Effector memory CD4-positive, alpha-beta T cell (primary cell): ENCODE measurements at places on chromosomes 6 and 20.

DNA sequence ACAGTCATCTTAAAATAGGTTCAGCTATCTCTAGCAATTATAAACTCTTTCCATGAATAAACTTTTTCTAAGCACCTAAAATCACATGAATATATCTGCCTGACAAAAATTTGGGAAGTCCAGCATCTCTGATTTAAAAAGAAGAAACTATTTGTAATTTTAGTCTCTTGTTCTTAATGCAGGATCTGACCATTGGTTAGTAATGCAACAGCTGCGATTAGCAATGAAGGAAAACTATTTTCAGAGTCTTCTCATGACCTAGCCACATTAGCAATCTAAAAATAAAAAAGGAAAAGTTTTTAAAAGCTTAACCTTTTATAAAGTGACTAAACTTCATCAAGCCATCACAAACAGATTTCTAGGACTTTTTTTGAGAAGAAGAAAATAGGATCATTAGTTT, 97.5 kb downstream of the PTPRK start:
- no peak for DNase-seq

DNA sequence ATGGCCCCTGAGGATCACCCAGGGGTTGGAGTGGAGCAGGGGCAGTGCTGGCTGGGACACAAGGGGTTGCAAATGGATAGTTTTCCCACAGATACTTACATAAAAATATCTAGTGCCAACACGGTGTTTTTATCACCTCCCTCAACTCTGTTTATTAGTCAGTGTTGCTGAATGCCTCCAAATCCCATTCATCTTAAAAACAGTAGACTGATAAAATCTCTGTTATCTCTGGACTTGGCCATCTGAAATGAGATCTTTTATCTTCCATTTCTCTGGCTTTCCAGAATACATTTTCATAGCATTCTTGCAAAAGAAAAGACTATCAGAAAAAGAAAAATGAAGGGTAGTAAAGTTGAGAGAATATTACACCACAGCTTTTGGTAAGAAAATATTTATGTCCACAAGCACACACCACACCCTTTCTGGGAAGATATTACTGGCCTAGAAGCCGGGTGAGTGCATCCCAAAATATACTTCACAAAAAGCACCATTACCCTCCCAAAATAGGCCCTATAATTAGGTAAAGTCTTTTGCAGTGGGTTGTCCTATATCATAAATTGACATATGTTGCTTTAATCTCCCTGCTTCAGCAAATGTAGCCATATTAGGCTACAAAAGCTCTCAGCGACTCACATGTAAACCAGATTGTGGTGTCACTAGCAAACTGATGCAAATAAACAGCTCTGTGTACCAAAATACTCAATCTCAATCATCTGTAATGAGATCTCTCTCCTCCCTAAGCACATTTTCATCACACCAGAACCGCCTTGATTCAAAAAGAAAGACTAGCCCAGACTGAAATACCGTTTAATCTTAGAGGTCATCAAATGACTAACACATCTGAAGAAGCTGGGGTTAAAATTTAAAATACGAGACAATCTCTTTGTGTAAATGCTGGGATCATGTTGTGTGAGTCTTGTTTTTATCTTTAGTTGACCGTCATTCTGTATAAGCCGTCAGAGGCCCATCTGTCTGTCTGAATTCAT, 96.7 kb downstream of the FYN start:
- no peak for DNase-seq

DNA sequence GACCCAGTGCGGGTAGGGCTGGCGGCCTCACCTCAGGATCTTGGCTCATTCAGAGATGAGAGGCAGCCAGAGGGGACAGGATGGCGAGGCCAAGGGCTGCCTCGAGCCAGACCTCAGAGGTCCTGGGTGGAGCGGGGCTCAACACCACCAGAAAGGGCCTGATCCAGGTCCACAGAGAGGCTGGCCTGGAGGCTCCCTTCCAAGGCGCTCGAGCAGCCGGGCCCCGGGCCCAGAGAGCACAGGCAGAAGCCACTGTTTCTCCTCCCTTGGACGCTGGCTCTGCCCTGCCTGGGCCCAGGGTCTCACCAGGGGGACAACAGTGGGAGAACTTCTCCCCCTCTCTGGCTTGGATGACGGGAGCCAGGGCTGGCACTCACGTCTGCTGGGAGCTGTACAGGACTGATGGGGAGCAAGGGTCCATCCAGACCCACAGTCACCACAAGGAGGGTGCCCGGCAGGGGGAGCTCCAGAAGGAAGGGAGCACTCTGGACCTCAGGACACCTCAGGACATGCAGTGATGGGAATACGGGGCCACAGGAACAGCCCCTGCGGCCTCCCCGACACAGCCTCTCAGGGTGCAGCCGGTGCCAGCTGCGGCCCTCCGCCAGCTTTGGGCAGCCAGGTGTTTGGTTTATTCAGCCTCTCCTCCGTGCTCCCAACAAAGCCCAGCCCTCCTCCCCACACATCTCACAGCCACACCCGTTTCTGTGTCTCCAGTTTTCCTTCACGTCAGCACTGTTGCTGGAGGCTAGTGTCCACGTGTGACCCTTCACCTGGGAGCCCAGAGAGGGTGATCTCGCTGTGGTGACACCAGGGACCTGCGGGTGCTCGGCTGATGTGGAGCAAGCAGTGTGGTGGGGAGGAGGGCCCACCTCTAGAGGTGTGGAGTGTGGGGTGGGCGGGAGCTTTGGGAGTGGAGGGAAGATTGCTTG, 8.7 kb downstream of the RPS21 start:
- DNase-seq, result no peak

- no peak for DNase-seq
These were observed 51.3 kb downstream of the KCNQ2 start for GRCh38 chr20:63421094-63421692.

DNA sequence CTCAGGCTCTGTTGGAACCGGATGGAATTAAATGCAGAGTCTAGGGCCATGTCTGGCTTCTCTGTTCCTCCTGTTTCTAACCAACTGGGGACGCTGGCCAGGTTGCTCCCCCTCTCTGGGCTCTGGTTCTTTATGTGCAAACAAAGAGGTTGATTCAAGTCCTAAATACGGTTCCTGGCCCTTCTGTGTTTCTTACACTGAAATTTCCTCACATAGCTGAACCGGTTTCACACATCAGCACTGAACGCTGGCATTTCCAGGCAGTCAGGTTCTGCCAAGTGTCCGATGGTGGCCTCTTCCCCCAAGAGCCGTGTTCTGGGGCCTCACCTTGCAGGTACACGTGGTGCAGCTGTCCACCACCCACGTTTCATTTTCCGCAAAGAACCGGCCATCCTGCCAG, 13.5 kb downstream of the THBS2 start:
- DNase-seq, result no peak

GRCh38 chr20:23585449-23585807, 17.1 kb upstream of the CST9L start:
- DNase-seq, result no peak

DNA sequence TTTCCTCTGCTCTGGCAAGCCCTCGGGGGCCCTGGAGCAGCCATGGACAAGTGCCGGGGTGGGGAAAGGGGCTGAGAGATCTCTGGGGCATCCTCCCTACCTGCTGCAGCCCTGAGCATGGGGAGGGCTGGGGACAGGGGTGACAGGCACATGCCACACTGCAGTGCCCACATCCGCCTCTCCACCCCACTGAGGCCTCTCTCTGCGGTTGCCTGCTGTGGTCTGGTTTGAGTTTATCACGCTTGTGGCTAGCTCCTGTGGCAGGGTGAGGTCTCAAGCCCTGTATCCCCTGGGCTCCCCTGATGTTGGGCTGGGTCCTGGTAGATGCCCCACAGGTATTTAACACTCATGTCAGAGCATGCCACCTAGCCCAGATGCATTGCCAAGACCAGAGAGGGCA, 52.9 kb upstream of the MLN start:
- peak; percentile 58 for DNase-seq

GRCh38 chr6:107660839-107661238, 163.3 kb downstream of the SCML4 start:
- no peak for DNase-seq

- no peak for DNase-seq
These were observed 271.2 kb downstream of the PRL start for GRCh38 chr6:22025468-22026163.

DNA sequence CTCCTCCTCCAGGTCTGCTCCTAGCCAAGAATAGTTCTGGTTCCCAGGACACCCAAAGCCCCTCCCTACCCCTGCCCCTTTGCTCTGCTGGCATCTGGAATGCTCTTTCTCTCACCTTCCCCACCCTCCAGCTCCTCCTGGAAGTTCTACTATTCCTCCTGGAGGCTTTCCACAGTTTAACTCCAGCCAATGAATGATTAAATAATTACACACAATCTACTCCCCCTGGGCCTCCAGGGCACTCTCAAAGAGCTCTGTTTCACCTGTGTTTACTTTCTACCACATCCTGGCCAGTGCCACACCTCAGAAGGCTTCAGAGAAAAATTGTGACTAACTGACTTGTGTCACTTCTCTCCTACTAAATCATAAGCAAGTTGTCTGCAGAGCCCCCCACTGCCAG, 36.2 kb downstream of the GCM1 start:
- DNase-seq, result no peak

DNA sequence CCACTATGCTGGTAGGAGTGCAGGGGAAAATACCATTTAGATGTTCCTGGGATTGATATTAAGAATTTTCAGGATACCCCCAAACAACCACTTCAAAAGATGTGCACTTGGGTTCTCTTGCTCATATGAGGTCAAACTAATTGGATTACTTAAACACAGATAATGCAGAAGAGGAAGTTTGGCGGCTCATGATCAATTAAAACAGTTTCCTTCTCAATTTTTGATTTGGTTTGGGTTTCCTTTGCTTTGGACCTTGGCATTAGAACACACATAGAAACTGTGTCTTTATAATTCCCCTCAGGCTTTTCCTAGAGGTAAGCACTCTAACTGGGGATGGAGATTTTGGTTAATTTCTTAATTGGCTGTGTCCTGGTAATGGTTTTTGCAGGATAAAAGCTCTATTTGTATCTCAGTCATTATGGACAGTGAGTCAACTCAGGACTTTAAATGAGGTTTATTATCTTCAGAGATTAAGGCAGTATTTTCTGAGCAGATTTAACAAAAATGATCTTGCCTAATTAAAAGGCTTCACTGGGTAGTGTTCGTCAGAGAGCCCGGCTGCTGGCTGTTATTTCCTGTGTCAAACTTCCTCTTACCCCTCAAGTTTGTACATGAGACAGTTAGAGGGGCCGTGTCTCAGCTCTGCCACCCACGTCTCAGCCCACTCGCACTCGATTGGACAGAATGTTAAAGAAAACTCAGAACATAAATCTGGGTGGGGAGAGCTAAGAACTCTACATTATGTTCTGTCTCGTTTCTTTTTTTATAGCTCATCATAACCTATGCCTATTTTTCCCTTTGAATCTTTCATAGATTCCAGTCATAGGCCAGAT, 50.3 kb upstream of the PREP start:
- peak; percentile 31 for DNase-seq

DNA sequence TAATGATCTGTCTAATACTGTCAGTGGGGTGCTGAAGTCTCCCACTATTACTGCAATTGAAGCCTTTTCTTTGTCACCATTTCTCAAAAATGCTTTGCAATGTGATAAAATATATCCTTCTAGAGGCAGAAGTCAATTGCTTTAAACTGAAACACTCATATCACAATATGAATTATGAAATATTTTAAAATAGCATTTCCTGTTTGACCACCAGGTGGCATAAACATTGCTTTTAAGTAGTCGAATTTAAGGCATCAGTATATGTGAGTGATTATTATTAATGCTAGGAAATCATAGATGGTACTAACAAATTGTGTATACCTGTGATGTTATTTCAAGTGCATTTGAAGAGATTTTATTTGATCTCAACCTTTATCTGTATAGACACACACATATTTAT, 87.5 kb downstream of the MEI4 start:
- DNase-seq, result no peak

DNA sequence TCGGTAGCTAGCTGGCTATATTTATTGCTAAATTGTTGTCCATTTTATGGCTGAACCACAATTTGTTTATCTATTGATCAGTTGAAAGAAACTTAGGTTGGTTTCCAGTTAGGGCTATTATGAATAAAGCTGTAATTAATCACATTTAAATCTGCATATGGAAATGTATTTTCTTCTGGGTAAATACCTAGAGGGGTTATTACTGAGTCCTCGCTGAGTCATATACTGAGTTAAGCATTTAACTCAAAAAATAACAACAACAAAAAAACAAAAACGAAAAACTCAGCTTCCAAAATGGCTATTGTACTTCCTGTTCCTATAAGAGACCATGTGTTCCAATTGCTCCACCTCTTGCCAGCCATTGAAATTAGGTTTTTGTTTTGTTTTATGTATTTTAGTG, 258.2 kb downstream of the TBC1D32 start:
- DNase-seq, result no peak

DNA sequence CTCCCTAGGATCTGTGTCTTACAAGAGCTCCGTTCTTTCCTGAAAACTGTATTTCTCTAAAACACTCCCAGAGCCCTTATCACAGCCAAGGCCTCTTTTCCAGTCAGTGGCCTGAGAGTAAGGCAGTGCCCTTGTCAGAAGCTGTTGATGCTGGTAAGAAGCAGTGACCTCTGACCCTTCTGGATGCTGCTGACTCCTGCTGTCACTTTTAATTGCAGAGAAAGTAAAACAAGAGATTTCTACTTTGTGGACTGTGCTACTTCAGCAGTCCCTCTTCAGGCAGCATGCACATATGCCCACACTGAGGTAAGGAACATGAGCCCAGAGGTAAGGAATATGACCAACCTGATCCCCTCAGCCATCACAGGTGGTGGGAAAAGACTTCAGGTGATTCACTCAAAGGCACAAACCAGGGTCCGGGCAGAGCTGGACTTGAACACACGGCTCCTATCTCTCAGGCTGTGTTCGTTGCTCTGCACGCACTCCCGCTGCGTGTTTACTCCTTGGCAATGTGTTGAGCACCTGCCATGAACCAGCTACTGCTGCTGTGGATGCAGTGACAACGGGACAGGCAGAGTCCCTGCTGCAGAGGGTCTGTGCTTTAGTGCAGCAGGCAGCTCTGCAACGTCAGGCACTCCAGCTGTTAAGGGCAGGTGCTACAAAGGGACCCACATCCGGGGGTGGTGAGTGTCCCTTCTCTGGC, 201.9 kb upstream of the CST7 start:
- no peak for DNase-seq

DNA sequence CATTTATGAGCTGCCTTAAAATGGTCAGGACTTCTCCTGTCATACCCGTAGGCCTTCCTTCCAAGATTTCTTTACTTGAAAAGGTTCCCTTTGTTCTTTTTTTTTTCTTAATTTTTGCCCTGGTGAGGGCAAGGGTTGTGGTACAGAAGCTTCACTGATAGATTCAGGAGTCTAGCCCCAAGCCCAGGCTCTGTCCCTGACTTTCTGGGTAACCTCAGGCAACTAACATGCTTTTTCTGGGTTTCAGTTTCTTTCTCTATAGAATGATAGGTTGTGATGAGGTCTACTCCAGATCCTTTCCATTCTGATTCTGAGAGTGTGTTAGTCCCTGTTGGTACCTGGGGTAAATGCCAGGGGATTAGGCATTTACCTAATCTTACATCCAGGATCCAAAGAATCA, 21.2 kb downstream of the SNPH start:
- DNase-seq, result no peak

- no peak for DNase-seq
These were observed 23.5 kb upstream of the BACH2 start for GRCh38 chr6:90319979-90320685.

DNA sequence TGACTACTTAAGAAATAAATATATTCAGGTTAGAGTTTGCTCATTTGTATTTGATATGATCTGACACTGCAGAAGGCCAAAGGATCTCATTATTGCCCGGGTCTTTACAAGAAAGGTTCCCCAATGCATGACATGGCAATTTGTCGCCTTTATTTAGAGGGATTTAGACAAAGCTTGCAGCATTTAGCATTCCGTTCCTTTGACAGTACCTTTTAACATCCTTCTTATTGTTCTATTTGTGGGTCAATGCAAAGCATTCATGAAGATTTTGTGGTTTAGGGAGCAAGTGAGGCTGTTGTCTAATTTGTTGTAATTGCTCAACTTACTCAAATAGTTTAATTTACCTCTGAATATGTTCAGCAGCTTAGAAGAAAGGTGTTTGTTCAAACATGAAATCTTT, 230.8 kb upstream of the FLRT3 start:
- DNase-seq, result no peak
